ENCODE measurements at places on chromosomes 5 and 9.
A peak's percentile ranks its signal among the peaks of the same experiment; 100 is the strongest.

DNA sequence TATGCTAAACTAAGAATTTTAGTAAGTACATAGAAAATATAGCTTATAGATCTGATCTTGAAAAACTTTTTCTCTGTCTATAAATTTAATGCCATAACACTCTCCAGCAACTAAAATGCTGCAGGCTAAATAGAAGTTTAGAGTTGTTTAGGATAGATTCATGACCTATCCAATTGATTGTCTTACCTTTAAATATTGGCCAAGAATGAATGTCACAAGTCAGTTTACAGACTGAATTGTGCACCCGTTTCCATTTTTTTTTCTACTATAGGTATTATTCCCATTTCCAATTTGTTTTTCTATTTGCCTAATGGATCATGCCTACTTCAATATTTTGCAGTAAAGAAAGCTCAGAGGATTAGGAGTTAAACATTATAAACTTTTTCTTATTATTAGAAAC is 129.5 kb downstream of the MLLT3 start:
- DNase-seq = no peak

- DNase-seq = no peak
Measured at GRCh38 chr9:136666372-136667213, 3.9 kb downstream of the EGFL7 start.

GRCh38 chr9:4604678-4605095 is 57.4 kb upstream of the PLPP6 start:
- peak; percentile 52 for DNase-seq

- DNase-seq = no peak
Measured at GRCh38 chr9:74333384-74334032, 163.6 kb upstream of the RORB start.

Measured in activated T-cell treated with anti-CD3 and anti-CD28 coated beads for 1 hour (primary cell).